ENCODE measurements at places on chromosomes 6 and 20.

DNA sequence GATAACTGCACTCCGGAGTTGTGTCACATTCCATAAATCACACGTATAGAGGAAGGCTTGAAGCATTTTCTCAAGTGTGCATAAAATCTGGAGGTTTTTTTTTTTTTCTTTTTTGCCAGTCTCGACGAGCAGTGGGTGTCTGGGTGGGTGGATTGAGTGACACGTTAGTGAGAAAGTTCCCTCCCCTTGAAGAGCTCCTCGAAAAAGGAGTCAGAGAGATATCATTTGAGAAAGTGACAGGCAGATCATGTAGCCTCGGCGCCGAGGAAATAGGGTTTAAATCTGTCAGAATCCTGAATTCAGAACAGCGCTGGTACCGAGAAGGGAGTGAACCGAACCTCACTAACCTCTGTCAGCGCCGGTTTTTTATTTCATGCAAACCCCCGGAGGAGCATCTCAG, 269.5 kb upstream of the ARID1B start:
- no peaks in the 10 kb centered on the region for H3K36me3 ChIP-seq
- DNase-seq: no peak
- no peaks in the 10 kb centered on the region for H3K4me1 ChIP-seq
- H3K27ac ChIP-seq: no peak overlapping the region
- peaks cover 2% of the 10 kb centered on the region for H3K27me3 ChIP-seq

GRCh38 chr6:41728073-41728936, 7.1 kb downstream of the TFEB start:
- H3K4me3 ChIP-seq: no peak overlapping the region
- no peak overlapping the region for H3K27ac ChIP-seq
- no peaks in the 10 kb centered on the region for H3K36me3 ChIP-seq
- H3K27me3 ChIP-seq: no peaks in the 10 kb centered on the region
- peaks cover 8% of the 10 kb centered on the region for H3K4me1 ChIP-seq

- no peaks in the 10 kb centered on the region for H3K36me3 ChIP-seq
- H3K4me1 ChIP-seq: peaks cover 14% of the 10 kb centered on the region
- no peak overlapping the region for H3K4me3 ChIP-seq
- H3K27me3 ChIP-seq: no peaks in the 10 kb centered on the region
Measured at GRCh38 chr20:50368813-50369224, 141.4 kb upstream of the PTPN1 start.

- no peak for DNase-seq
- H3K27me3 ChIP-seq: no peaks in the 10 kb centered on the region
- peaks cover 36% of the 10 kb centered on the region for H3K4me1 ChIP-seq
- H3K27ac ChIP-seq: peak overlapping the region; percentile 67
- peak overlapping the region; percentile 22 for H3K4me3 ChIP-seq
Measured at GRCh38 chr20:36862857-36863668, 12.9 kb upstream of the TLDC2 start.

- H3K36me3 ChIP-seq: no peaks in the 10 kb centered on the region
- H3K4me3 ChIP-seq: peak overlapping the region; percentile 83
- no peaks in the 10 kb centered on the region for H3K27me3 ChIP-seq
- peak overlapping the region; percentile 100 for H3K27ac ChIP-seq
- peaks cover 30% of the 10 kb centered on the region for H3K4me1 ChIP-seq
- DNase-seq: no peak
Measured at GRCh38 chr6:26235302-26235670, 129.7 kb upstream of the BTN3A2 start.

All from DND-41 (cell line).